Stimulated activated CD8-positive, alpha-beta memory T cell treated with anti-CD3 and anti-CD28 coated beads, Interleukin-15, amount 100 ng/mL, for 4 hours (primary cell): ENCODE measurements at places on chromosomes 7 and 10.

- DNase-seq: no peak
Observed at GRCh38 chr10:15084502-15084922, 4.1 kb downstream of the ACBD7 start.

DNA sequence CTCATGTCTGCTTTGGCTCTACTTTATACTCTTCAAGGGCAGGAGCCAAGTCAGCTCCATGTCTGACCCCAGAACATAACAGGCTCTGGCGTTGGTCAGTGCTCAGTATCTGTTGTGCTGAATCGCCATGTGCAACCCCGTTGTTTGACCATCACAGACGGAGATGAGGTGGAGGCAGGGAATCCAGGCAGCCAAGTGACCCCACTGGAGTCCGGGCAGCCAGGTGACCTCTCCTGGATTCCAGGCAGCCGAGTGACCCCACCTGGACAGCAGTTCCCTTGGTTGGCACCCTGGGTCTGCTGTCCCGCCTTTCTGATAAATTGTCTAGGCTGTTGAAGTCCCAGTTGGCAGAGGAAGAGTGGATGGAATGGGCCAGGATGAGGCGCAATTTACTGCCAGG is 232.2 kb downstream of the TCERG1L start:
- DNase-seq: no peak

GRCh38 chr7:134933460-134934068 is 52.7 kb upstream of the AGBL3 start:
- no peak for DNase-seq

GRCh38 chr10:6171881-6172695 is 30.6 kb upstream of the PFKFB3 start:
- DNase-seq: no peak

- DNase-seq: no peak
Observed at GRCh38 chr10:130434446-130435385, 298.5 kb downstream of the GLRX3 start.

- no peak for DNase-seq
Observed at GRCh38 chr10:59397961-59398360, 35.6 kb upstream of the FAM13C start.

- no peak for DNase-seq
Observed at GRCh38 chr7:31466036-31466435, 47.9 kb upstream of the ITPRID1 start.

DNA sequence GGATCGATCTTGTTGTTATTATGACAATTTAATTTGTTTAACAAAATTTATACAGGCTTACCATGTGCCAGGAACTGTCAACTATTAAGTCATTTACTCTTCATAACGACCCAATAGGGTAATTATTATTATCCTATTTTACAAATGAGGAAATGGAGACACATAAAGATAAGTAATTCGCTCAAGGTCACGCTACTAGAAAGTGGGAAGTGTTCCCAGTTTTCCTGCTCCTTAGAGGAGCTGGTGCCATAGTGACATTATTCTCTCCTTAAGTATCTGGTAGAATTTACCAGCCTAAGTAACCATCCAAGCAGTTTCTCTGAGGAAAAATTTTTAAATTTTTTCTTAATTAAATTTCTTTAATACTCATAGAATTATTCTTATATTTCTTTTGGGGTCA is 360.9 kb upstream of the RNF32 start:
- no peak for DNase-seq

DNA sequence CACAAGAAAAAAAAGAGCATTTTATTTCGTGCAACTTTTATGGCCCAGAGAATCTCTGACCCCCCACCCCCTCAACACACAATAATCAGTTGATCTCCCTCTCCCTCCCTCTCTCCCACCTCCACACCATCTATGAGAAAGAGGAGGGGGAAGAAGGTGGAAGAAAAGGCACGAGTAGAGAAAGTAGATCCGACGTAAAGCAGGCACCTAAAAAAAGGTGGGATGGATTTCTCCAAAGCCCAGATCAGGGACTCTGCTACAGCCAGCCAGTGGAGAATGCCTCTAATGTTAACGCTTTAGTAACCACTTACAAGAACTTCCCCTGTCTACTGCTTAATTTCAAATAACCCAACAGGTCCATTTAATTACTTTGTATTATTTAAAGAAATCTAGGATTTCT is 24.4 kb downstream of the KMT2C start:
- no peak for DNase-seq

DNA sequence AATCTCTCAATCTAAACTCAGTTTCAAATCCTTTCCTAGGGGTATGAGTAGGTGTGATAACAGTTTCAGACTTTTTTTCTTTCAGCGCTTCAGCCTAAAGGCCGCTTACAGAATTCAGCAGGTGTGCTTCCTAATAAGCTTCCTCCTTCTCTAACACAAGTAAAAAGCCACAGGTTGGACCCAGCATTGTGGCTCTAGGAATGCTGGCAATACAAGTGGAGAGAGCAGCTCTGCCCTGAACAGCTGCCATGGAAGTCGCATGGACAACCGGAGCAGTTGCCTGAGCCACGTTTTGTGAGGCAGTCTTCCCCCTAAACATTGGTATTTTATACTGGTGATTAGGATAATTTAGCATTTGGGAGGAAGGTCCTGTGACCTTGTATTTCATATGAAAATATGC is 83.5 kb downstream of the ST7 start:
- no peak for DNase-seq

DNA sequence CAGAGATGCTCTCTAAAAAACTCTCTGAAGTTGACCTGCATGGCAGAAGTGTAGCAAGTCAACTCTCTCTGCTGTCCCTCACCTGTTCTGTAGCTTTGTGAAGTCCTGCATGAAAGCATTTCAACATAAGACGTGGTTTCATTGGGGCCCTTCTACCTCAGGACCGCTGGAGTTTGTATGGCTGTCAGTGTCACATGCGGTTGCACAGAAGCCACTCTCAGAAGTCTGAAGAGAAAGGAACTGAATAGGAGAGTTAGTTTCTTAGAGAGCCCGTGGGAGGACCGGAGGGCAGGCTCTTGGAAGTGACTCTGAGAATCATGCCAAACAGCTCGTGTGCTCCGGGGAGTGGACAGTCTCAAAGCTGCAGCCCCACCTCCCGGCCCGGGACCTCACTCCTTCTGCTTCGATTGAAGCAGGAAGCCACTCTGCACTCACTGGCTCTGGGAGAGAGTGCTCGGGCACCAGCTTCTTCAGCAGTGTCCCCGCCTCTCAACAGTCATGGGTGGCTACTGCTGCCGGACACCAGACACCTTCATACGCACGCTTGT is 486.7 kb downstream of the SDK1 start:
- no peak for DNase-seq

GRCh38 chr10:129744134-129745111 is 219.7 kb downstream of the EBF3 start:
- DNase-seq: no peak

GRCh38 chr10:373526-374309 is 238.5 kb downstream of the ZMYND11 start:
- no peak for DNase-seq

GRCh38 chr10:96973809-96974747 is 142.0 kb downstream of the LCOR start:
- no peak for DNase-seq

DNA sequence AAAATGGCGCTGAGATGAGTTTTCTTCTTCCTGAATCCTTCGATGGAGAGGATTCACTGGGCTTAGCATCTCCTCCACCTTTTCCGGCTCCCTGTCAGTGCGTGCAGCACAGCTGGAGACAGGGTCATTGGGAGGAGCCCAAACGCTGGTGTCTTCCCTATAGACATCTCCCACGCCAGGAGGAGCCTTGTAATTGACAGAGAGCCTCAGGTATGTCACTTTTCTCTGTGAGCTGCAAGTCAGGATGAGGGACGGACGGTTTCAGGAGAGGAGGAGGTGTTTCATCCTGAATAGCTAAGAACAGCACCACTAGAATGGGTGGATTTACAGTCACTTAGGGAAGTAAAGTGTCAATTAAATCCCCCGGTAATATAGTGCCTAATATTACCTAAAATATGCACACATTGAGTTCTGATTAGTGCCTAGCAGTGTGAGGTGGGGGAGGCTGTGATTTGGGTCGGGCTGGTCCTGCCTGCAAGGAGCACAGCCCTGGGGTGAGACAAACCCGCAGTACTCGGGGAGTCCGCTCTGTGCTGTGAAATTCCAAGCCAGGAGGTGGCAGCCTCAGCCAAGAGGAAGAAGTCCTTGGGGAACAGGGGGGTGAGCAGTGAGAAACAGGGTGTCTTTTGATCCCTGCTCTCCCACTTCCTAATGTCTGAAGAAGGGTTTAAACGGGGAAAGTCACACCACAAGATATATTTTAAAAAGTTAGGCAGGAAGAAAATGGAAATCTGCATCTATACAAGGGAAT is 28.2 kb downstream of the IL15RA start:
- DNase-seq: no peak

DNA sequence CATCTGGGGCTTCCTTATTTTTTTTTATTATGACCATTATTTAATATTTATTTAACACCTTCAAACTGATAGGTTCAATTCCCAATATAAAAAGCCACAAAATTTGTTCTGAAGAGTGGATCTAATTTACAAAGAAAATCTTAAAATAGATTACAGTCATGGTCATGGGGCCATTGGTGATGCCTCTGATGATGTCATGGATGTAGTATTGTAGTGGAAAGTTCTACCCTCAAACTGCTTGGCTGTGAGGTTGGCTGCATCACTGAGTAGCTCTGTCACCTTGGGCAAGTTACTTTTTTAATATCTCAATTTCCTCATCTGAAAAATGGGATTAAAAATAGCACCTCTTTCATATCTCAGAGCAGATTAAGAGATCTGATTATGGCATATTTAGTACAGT is 128.5 kb downstream of the DKK1 start:
- DNase-seq: no peak

DNA sequence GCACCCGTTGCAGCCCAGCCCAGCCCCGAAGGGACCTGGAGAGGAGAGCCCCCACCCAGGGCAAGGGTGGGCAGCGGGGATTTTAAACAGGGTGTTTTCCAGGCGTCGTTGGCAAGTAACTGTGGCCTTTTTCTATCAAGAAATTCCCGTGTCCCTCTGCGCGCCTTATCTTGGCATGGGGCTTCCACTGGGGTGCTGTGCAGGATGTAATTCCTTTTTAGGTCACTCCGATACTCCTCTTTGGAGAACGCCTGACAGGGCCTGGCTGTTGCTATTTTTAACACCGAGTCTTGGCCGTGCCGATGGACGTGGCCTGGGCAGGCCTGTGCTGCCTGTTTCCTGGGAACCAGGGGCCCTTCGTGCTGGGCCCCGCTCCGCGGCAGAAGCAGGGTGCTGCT is 93.8 kb downstream of the INPP5A start:
- DNase-seq: no peak

DNA sequence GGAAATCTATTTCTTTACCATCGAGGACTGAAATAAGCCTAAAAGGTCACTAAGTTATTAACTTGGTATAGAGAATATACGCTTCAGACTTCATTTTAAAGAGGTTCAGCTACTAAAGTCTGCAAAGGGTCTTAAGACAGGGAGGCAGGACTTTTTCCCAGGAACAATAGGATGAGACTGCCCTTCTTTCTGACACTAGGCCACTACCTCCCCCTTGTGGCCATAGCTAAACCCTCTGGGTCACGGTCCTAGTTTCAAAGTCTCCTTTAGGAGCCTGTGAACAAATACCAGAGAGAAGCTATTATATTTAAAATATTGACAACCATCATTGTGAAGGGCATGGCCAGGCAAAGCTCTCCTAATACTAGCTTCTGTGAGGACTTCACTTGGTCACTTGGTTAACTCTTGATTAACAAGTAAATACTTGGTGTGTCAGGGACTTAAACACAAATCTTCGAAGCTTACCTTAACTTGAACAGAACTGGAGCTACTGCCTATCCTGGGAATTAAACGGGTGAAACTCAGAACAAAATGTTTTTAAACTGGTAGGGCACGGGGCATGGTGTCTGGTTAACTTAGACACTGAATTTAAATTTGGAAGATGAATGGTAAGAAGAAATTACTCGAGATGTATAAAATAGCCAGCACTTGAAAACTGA is 75.6 kb downstream of the CCDC6 start:
- no peak for DNase-seq

- no peak for DNase-seq
Observed at GRCh38 chr10:107072786-107073185, 91.7 kb downstream of the SORCS1 start.

- no peak for DNase-seq
Observed at GRCh38 chr10:98253499-98253898, 14.5 kb downstream of the LOXL4 start.
